ENCODE measurements at places on chromosomes 16 and 17.
A peak's percentile ranks its signal among the peaks of the same experiment; 100 is the strongest.

DNA sequence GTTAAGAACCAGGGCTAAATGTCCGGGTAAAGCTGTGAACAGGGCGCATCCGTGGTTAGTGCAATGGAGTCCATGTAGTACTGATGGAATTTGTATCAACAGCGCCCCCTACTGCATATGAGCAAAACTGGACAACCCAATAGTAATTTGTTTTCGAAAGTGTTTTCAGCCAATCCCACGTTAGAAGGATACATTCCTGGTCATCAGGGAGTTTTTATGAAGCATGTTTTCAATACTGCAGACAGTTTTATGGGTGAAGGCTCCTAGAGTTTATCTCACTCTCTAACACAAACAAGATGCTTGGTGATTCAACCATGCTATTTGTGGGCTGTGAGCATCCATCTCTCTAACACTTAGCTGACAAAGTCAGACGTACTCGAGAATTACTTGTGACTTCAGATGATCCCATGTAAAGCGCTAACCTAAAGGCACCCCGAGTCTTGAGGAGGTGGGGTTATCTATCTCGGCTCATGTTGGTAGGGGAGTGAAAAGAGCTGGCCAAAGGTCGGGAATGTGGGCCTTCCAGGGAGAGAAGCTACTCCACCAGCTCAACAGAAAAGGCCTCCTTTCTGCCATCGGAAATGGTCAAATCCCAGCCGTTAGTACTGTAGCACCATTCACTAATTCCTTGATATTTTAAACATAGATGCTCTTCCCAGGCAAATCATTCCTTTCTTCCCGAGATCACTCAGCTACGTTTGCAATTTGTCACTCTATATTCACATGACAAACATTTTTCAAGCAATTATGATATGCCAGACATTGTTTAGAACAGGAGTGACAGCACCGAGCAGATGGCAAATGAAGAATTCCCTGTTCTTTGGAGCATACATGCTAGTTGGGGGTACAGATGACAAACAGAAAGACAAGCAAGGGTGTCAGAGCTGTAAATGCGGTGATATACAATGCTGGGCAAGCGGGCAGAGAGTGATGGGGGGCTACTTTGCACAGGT is 46.9 kb upstream of the HNF1B start:
- no peaks in the 10 kb centered on the region for H3K4me1 ChIP-seq
- H3K27me3 ChIP-seq: peaks cover 69% of the 10 kb centered on the region
- no peak overlapping the region for H3K4me3 ChIP-seq
- H3K36me3 ChIP-seq: no peaks in the 10 kb centered on the region
- no peak for DNase-seq

GRCh38 chr17:8776881-8777280 is 18.5 kb upstream of the SPDYE4 start:
- H3K27ac ChIP-seq: no peak overlapping the region
- H3K27me3 ChIP-seq: peaks cover 30% of the 10 kb centered on the region
- H3K36me3 ChIP-seq: peaks cover 2% of the 10 kb centered on the region

- H3K4me1 ChIP-seq: peaks cover 20% of the 10 kb centered on the region
- H3K4me3 ChIP-seq: no peak overlapping the region
- H3K27ac ChIP-seq: no peak overlapping the region
- no peak for DNase-seq
Measured at GRCh38 chr17:75178453-75178852, 4.3 kb downstream of the SUMO2 start.

GRCh38 chr17:1025733-1026598 is 29.0 kb downstream of the TIMM22 start:
- H3K27me3 ChIP-seq: no peaks in the 10 kb centered on the region
- no peak for DNase-seq
- no peak overlapping the region for H3K27ac ChIP-seq
- H3K4me3 ChIP-seq: no peak overlapping the region

DNA sequence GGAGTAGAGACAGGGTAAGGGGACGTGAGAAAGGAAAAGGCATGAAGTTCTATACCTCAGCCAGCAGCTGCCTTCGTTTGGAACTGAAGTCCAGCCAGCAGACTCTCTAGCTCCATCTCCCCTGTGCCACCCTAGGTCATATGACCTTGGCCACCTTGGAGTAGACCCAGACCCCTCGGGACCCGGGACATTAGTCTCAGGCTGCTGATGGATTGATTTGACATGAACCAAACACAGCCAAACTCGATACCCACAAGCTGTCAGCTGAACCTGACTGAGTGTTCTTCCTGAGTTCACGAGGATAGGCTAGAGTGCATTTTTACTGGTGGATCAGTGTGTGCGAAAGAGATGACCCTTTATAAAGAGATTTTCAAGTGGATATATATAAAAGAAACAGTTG is 68.5 kb downstream of the YPEL2 start:
- H3K36me3 ChIP-seq: peaks cover 7% of the 10 kb centered on the region
- no peak overlapping the region for H3K4me3 ChIP-seq
- DNase-seq: no peak
- H3K4me1 ChIP-seq: peaks cover 5% of the 10 kb centered on the region
- H3K27ac ChIP-seq: no peak overlapping the region
- no peaks in the 10 kb centered on the region for H3K27me3 ChIP-seq

DNA sequence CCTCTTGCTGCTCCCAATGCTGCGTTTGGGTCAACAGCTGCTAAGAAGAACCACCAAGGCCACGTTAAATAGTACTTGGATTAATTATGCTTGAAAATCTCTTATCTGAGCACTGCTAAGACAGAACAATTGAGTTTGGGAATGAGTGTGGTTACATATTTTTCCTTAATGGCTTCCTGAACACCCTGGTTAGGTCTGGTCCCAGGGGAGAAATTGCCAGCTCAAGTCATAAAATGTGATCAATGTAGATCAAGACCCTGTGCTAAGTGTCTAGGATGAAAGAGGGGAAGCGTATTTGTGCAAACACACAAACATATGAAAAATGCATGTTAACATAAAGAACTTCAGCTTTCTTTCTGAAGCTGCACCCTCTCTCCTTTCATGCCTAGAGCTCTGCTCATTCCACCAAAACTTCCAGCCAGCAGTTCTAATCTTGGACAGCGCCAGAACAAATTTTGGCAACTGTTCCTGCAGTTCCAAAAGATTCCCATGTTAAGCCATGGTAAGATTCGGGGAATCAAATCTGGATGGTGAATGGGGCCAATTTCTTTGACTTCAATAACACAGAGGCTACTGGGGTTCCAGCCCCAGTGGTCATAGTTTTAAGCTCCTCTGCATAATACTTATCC is 72.0 kb downstream of the ZFHX3 start:
- peaks cover 11% of the 10 kb centered on the region for H3K27me3 ChIP-seq
- no peak overlapping the region for H3K27ac ChIP-seq
- H3K36me3 ChIP-seq: no peaks in the 10 kb centered on the region
- DNase-seq: no peak
- no peak overlapping the region for H3K4me3 ChIP-seq

- H3K36me3 ChIP-seq: peaks cover 2% of the 10 kb centered on the region
- no peak for DNase-seq
- peaks cover 16% of the 10 kb centered on the region for H3K27me3 ChIP-seq
- H3K4me3 ChIP-seq: peak overlapping the region; percentile 94
Measured at GRCh38 chr17:80453998-80454556, 22.3 kb downstream of the NPTX1 start.

GRCh38 chr17:80804466-80804865 is 187.2 kb upstream of the CHMP6 start:
- H3K36me3 ChIP-seq: peaks cover 4% of the 10 kb centered on the region
- no peak overlapping the region for H3K27ac ChIP-seq
- peaks cover 3% of the 10 kb centered on the region for H3K4me1 ChIP-seq
- DNase-seq: no peak
- peak overlapping the region; percentile 36 for H3K4me3 ChIP-seq

DNA sequence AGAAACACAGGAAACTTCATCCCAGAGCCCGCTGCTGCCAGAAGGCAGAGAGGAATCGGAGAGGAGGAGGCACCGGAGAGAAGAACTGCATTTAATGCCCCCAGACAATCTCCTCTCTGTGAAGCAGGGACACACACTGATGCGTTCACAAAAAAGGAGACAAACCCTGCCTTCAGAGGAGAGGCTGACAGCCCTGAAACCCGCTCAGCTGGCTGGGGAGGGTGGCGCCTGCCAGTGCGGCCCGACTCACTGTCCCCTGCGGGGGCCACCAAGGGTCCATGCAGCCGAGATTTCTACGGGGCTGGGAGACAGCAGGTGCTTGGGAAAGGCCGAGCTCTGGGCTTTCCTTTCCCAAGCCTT is 21.9 kb upstream of the CACNG1 start:
- H3K4me3 ChIP-seq: no peak overlapping the region
- H3K36me3 ChIP-seq: no peaks in the 10 kb centered on the region
- peaks cover 2% of the 10 kb centered on the region for H3K4me1 ChIP-seq
- DNase-seq: no peak
- peaks cover 20% of the 10 kb centered on the region for H3K27me3 ChIP-seq

DNA sequence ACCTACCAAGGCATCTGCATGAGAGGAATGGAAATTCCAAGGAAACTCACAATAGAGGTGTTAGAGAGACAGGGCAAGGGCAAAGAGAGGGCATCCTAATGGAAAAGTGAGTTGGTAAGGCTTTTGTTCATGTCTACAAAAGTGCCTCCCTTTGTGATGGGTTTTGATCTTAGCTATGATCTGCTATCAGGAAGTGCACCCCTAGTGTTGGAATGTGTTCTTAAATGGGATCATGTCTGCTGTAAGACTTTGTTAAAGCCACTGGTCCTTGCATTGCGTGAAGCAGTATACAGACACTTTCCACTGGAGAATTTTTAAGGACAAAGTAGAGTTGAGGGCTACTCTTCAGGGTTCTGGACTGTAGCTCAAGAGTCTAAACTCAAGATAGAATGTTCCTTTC is 92.0 kb downstream of the MAP2K6 start:
- no peak for DNase-seq
- H3K4me1 ChIP-seq: peaks cover 16% of the 10 kb centered on the region
- no peak overlapping the region for H3K4me3 ChIP-seq
- H3K27me3 ChIP-seq: no peaks in the 10 kb centered on the region
- no peak overlapping the region for H3K27ac ChIP-seq

DNA sequence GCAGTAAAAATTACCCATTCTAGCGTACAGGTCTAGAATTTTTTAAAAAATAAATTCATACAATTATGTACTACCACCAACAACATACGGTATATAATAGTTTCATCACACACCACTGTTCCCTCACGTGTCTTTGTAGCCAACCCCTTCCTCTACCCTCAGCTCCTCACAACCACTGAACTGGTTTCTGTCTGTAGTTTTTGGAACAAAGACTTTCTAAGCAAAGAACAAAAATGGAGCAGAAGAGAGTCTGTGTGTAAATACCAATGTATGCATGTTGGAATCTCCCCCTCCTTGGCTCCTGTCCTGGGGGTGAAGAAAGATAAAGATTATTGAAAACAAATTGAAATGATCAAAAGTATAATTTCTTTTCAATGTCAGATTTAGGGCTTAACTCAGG is 31.9 kb upstream of the CCR7 start:
- peak overlapping the region; percentile 43 for H3K4me3 ChIP-seq
- no peaks in the 10 kb centered on the region for H3K27me3 ChIP-seq
- no peaks in the 10 kb centered on the region for H3K36me3 ChIP-seq
- peak overlapping the region; percentile 100 for H3K27ac ChIP-seq
- DNase-seq: no peak

- no peaks in the 10 kb centered on the region for H3K4me1 ChIP-seq
- peaks cover 5% of the 10 kb centered on the region for H3K36me3 ChIP-seq
- DNase-seq: no peak
Measured at GRCh38 chr16:80627108-80627507, 86.3 kb downstream of the DYNLRB2 start.

GRCh38 chr16:15484662-15485061 is 50.3 kb downstream of the BMERB1 start:
- peaks cover 2% of the 10 kb centered on the region for H3K4me1 ChIP-seq
- DNase-seq: no peak
- H3K36me3 ChIP-seq: peaks cover 2% of the 10 kb centered on the region
- H3K27me3 ChIP-seq: no peaks in the 10 kb centered on the region

DNA sequence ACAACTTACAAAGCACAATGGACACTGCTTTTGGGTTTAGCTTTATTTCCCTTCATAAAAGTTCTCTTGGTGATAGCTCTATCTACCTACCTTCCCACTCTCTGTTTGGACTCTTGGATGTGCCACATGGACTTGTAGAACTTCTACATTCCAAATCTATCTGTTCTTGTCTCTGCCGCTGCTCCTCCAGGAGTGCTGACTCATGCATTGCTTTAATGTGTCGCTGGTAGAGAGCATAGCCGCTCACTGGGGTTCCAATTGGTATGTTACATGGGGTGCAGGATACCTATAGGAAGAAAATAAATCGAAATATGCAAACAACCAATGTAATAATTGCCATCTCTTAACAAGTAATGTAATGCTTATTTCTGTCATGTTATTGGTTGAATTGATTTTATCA is 92.1 kb downstream of the TTC19 start:
- H3K27me3 ChIP-seq: no peaks in the 10 kb centered on the region
- H3K27ac ChIP-seq: no peak overlapping the region
- DNase-seq: no peak

GRCh38 chr17:73833775-73834488 is 189.7 kb upstream of the SDK2 start:
- H3K4me3 ChIP-seq: peak overlapping the region; percentile 63
- H3K27ac ChIP-seq: peak overlapping the region; percentile 37
- peaks cover 2% of the 10 kb centered on the region for H3K36me3 ChIP-seq
- peaks cover 12% of the 10 kb centered on the region for H3K27me3 ChIP-seq

GRCh38 chr17:34269969-34270368 is at the start of gene CCL7:
Gene CCL7 (plus strand): TSS chr17:34270221. CDS start chr17:34270291, 70 bp downstream.
- H3K36me3 ChIP-seq: peaks cover 1% of the 10 kb centered on the region
- peaks cover 87% of the 10 kb centered on the region for H3K27me3 ChIP-seq
- H3K27ac ChIP-seq: no peak within 1 kb of the TSS
- H3K4me3 ChIP-seq: no peak within 1 kb of the TSS
- no peaks in the 10 kb centered on the region for H3K4me1 ChIP-seq

DNA sequence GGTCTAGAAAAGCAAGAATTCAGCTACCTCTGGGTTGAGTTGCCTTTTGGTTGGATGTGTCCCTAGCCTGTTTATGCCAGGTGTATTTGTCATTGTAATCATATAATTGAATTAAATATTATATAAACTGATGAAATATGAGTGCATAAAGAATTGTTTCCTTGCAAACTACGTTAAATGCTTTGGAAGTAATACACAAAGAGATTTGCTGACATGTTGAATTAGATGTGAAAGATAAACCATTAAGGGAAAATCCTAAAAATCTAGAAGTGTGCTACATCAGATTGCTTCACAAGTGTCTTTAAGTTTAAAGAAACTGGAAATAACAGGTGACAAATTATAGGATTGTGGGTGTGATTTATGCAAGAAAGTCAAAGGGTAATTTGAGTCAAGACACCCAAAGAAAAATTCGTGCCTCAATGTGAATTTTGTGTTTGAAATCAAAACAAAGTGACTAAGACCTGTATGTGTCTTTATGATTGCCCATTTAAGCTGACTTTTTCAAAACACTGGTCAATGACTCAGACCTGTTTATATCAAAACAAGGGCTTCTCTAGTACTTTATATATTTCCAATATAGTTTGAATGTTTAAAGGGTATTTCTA is 5.1 kb upstream of the PYY start:
- H3K27me3 ChIP-seq: peaks cover 48% of the 10 kb centered on the region
- no peaks in the 10 kb centered on the region for H3K4me1 ChIP-seq
- H3K27ac ChIP-seq: no peak overlapping the region
- peaks cover 4% of the 10 kb centered on the region for H3K36me3 ChIP-seq
- no peak for DNase-seq
- no peak overlapping the region for H3K4me3 ChIP-seq

DNA sequence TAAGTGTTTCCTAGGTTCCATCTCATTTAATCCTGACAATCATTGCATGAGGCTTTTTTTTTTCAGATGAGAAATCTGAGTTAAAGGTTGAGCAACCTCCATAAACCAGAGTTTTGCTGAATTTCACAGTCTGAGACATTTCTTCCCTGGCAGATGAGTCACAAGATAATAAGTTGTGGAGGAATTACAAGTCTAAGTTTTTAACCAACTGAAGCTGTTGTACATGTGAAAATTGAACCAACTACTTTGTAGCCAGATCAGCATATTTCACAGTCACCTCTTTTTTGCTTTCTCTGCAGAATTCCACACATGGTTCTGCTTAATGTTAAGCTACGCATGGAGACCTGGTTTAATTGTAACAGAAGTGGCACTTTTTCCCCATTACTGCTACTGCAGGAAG is 765.6 kb downstream of the CDH11 start:
- H3K4me3 ChIP-seq: no peak overlapping the region
- no peak for DNase-seq
- H3K4me1 ChIP-seq: no peaks in the 10 kb centered on the region
